PC-3 (cell line): ENCODE measurements at places on chromosomes 3 and 15. TPM values are rescaled to one million over a fixed set of nuclear protein-coding genes. Genes with fewer than 3 reads are reported as not detected.
A peak's percentile ranks its signal among the peaks of the same experiment; 100 is the strongest.

- H3K27ac ChIP-seq: no peak overlapping the region
- no peak for DNase-seq
- peaks cover 13% of the 10 kb centered on the region; the same call in 1 of the 2 replicates for H3K36me3 ChIP-seq
- no peak overlapping the region for H3K4me3 ChIP-seq
- no peaks in the 10 kb centered on the region for H3K27me3 ChIP-seq
Observed at GRCh38 chr15:25385986-25386385, 52.8 kb downstream of the UBE3A start.

DNA sequence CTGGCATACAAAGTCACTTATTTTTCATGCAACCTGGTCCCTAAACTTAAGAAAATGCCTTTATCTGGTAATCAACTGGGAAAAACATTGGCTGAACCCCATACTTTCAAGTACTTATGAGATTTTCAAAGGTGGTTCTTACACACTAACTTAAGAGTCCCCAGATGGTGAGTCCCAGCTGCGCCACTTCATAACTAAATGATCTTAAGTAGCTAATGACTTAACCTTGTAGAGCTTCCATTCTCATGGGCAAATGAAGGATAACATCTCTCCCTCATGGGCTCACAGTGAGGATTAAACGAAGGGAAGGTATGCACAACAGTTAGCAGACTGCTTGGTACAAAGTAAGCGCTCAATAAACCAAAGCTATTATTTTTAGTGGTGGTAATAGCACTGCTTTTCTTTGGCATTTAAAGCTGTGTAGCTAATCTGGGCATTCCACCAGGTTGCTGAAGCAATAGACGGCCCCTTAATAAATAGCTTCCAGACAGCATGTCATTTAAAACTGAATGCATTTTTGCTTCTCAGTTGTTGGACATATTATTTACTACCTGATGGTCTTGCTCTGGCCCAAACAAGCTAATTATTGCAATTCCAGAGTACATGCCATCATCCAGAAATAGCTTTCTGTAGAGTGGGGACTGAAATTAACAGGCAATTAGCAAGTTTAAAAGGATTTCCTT lies 55.4 kb downstream of the LIPC start:
- no peaks in the 10 kb centered on the region for H3K4me1 ChIP-seq
- H3K27ac ChIP-seq: no peak overlapping the region
- H3K27me3 ChIP-seq: no peaks in the 10 kb centered on the region
- no peak for DNase-seq

GRCh38 chr3:187783098-187783497 lies 37.8 kb upstream of the BCL6 start:
- peaks cover 18% of the 10 kb centered on the region for H3K4me1 ChIP-seq
- H3K27ac ChIP-seq: peak overlapping the region; percentile 46
- H3K27me3 ChIP-seq: no peaks in the 10 kb centered on the region
- H3K4me3 ChIP-seq: peak overlapping the region; percentile 10; the same call in 1 of the 2 replicates

Gene IMPG2
- total RNA-seq: 0.17 and 0.18 TPM in 2 replicates

Gene PODXL2
- 32.4 and 45.8 TPM in 2 replicates for total RNA-seq
